ENCODE measurements at places on chromosomes 4 and X.
A peak's percentile ranks its signal among the peaks of the same experiment; 100 is the strongest.

DNA sequence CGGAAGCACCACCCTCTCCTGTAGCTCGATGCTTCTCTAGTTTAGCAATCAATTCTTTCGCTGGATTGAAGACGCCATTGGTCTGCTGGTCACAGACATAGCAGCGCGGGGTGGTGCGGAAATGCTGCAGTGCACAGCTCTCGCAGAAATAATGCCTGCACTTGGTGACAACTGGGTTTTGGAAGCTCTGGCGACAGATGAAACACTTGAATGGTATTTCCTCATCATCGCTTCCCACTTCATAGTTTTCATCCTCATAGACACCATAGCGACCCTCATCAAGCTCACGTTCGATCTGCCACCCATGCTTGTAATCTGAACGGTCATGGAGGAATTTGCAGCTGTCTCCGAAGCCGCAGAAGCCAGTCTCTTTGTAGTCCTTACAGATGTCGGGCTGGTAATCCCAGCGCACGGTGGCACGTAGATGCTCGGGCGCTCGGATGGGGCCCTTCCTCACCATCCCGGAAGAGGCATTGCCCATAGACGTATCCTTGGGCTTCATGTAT lies 854 bp downstream of the RNF113A start:
- peak; percentile 49 for DNase-seq

DNA sequence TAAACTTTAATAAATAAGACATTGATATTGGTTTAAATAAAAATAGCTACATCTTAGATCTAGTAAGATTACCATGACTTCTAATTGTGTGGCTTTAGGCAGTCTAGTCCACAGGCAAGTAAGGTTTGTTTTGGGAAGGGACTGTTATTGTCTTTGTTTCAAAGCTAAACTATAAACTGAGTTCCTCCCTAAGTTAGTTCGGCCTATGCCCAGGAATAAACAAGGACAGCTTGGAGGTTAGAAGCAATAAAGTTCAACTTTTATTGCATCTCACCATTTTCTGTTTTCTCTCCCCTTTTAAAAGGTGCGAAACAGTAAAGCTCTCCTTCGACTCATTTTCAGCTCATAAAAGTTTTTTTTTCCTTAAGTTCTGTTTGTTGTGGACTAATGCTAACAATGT lies 70.4 kb upstream of the S100G start:
- no peak for DNase-seq

DNA sequence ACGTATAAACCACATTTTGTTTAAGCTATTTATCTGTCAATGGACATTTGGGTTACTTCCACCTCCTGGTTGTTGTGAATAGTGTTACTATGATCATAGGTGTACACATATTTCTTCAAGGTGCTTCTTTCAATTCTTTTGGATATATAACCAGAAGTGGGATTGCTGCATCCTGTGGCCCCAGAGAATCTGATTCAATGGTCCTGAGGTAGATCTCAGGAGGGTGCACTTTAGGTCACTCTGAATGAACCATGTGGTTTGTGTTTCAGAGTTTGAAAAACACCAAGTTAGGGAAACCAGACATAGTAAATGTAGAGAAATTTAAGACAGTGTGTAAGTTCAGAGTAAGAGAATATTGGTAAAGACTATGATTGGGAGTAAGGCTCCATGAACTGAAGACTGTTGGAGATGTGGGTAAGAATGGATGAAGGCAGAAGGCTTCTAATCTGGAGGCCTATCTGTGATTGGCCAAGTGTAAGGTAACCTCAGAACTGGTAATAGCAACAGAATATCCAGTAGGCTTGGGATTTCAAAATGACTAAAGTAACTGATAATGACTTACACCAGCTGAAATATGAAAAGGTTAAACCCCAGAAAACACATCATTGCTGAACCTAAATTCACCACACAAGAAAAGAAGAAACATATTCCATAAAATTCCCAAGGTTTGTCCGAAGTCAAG lies 236.9 kb downstream of the CAMK2D start:
- no peak for DNase-seq

DNA sequence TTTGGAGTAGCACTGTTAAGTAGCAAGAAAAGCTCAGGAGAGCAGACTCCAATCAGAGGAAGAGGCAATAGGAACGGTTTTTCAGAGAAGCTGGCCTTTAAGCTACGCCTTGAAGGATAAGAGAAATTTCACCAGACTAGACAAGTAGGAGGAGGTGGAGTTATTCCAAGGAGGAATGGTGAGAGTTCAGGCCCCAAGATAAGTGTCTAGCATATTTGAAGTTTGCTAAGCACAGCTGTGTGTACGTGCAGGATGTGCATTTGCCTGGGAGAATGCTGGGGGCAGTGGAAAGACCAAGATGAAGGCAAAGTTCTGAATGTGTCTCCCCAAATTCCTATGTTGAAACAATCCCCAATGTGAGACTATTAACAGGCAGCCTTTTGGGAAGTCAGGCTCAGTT lies 91.6 kb downstream of the SOWAHB start:
- no peak for DNase-seq

DNA sequence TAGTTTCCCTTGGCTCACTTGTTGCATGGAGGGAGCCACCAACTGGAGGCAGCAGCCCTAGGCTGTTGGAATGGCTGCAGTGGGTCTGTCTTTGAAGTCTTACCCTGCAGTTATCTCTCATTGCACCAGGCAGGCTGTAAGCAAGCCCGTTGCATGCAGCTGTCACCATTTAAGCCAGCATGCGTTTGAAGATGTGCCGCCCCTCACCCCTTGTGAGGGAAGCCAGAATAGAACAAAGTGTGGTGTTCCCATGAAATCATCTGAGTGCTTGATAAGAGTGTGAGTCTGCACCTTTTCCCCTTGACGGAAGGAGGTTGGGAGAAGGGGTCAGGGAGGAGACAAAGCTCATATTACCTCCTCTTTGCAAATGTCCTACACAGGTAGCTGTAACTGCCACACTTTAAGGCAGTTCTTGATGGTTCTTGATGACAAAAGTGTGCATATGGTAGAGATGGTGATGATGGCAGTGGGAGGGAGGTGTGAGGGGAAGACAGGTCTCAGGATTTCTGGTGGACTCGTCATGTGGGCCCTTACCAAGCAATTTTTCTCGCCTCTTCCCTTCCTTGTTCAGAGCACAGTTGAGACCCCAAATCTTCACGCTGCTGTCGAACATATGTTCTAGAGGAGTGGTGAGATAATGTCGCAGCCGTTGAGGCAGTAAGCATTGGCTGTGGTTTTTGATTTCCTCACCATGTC lies 191.4 kb upstream of the LEF1 start:
- DNase-seq = peak; percentile 98

DNA sequence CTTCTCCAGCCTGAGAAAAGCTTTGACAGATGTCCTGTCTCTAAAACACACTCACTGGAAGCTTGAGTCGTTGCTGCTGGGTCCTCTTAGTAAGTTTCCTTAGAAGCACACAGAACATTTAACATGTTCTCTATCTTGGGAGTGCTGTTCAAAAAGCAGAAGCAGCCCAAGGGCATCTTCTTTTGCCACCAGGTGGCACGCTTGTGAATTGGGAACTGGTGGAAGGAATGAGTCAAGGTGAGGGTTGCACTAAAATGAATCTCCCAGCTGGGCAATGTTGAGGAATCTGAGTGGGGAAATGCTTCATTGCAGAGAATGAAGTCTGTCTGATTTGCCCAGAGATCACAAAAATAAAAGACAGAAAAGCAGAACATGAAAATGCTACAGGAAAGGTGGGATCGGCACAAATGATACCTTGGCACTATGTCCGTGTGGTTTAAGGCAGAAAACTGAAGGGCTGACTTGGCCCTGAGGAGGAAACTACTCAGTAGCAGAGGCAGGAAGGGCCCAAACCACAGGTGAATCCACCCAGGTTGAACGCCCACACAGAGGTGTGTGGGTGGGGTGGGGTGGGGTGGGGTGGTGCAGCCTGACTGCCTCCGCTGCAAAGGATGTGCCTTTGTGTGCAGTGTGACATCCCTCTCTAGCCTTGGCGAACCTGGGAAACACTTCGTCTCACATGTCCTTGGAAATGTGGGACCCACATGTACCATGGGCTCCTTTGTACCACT lies 26.0 kb downstream of the KIT start:
- peak; percentile 85 for DNase-seq

DNA sequence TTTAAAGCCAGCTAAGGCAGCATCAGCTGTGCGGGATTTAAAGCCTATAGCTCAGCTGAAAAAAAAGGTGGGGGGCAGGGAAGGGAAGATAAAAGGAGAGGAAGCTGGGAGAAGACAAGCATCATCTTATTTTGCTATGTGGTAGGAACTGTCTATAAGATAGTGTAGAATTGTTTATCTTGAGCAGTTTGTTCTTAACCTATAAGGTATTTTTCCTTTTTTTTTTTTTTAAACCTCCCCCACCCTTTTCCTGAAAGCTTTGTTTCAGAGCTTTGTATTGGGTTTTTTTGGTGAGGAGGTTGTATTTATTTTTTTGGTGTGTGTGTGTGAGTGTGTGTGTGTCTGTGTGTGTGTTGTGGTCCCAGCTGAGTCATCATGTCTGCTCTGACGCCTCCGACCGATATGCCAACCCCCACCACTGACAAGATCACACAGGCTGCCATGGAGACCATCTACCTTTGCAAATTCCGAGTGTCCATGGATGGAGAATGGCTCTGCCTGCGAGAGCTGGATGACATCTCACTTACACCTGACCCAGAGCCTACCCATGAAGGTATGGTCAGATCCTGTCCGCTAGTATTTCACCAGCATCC lies 531 bp downstream of the RUFY3 start:
- DNase-seq = peak; percentile 43

- no peak for DNase-seq
Observed at GRCh38 chr4:52912608-52913007, 50.5 kb downstream of the RASL11B start.

GRCh38 chr4:153005899-153006381 lies 69.8 kb downstream of the FHDC1 start:
- peak; percentile 36 for DNase-seq

DNA sequence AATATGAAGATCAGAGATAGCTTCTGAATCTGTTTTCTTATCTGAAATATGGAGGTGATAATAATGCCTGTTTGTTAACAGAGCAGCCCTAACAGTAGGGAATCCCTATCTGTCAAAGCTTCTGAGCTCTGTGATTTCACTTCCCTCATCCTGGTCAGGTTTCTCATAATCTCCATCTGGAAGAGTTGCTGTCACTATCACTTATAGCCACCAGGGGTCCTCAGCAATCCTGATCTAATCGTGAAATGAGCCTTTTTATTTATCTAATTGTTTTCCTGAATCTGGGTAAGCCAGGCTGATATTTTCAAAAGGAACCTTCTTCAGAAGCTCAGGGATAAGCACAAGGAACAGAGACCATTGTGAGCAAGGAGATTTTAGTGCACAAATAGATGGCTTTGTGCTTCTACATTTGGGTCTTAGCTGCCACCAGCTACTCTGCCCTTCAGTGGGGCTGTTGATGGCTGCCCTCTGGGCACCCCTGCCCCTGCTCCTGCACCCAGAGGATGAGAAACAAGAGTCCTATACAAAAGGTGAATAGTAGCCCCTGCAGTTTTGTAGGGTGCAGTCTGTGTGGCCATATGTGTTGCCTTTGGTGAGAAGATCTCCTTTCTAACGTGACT lies 196.4 kb upstream of the RADX start:
- DNase-seq = peak; percentile 41

GRCh38 chr4:8352368-8353157 lies 83.0 kb downstream of the HTRA3 start:
- DNase-seq = no peak

- DNase-seq = no peak
Observed at GRCh38 chr4:150818661-150819060, 196.4 kb downstream of the LRBA start.

GRCh38 chrX:10050481-10050880 lies 83.3 kb downstream of the CLDN34 start:
- DNase-seq = no peak

DNA sequence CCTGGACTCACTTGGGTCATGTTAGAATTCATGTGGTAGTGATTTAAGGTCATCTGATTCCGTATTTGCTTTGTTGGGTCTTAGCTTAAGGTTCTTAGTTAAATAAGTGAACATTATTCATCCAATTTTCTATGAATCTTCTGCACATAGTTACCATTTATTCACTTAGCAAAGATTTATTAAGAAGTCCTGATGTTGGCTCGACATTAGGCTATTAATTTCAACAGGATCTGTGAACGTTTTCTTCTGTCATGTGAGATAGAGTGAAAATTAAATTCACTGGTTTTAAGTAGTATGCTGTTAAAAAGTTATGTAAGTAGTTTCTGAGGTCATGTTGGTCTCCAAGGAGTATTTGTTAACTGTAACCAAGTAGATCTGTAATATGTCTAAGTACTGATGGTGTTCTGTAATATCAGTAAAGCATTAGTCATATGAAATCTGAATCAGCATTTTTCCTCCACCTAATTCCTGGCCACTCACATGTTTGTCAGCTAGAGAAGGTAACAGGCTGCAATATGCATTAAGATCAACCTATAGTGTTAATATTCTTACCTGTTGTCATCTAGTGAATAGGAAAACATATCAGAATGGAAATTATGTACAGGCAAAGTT lies 155.6 kb downstream of the PCDH7 start:
- DNase-seq = no peak

GRCh38 chrX:39728025-39728424 lies 369.7 kb downstream of the BCOR start:
- DNase-seq = no peak

DNA sequence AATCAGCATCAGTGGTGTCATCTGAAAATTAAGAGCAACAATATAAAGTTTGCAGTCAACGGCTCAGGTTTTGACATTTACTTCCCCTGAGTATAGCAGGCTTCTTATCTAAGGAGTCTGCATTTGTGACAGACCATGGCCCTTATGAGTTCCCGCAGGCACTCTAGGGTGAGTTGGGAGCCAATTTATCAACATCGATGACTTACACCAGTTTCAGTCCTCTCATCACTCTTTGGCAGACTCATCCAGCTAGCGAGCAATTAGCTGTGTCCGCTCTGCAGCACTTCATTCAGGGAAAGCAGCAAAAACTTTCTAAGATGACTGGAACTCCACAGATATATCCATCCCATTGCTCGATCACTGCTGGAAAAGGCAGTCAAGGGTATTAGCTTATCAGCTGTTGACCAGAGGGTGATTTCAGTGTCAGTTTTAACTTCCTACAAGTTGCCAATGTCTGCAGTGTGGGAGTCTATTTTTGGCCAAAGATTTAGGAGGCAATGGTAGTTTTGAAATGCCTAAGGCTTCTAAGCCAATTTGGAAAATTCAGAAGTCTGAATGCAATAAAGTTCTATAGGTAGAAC lies 625.1 kb upstream of the TENM3 start:
- DNase-seq = no peak

DNA sequence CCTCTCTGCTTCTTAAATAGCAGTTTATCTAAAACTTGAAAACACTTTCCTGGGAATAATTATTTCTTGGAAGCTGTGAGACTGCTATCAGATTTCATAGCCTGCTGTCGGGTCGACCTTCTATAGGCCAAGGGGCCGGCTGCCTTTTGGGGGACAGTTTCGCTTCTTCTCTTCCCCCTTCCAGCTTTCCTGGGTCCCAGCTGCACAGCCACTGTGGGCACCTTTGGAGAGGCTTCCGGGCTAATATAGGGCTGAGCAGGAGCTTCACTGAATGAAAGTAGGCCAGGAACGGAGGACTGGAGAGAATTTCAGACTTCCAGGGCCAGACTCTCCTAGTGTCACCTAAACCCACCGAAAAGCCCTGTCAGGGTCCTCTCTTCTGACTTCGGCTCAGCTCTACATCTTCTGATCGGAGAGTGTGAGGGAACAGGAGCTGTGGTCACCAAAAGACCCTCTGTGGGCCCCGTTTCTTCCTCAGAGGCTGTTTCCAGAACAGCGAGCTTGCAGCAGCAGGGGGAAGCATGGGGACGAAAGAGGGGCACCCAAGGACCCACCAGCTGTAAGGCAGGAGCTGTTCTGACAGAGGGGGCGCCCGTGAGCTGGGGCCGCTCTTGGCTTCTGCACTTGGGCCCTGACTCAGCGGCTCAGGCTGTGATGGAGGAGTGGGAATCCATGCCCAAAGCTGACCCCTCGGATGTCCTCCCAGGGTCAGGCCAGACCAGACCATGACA lies 620.6 kb downstream of the BCOR start:
- no peak for DNase-seq

Data from hematopoietic multipotent progenitor cell treated with erythropoietin and hydrocortisone succinate and interleukin-3 and kit ligand, for 4 days (in vitro differentiated cells).